ENCODE measurements at places on chromosomes 11 and 22.

GRCh38 chr11:11988099-11988651, 20.3 kb downstream of the DKK3 start:
- DNase-seq = no peak

DNA sequence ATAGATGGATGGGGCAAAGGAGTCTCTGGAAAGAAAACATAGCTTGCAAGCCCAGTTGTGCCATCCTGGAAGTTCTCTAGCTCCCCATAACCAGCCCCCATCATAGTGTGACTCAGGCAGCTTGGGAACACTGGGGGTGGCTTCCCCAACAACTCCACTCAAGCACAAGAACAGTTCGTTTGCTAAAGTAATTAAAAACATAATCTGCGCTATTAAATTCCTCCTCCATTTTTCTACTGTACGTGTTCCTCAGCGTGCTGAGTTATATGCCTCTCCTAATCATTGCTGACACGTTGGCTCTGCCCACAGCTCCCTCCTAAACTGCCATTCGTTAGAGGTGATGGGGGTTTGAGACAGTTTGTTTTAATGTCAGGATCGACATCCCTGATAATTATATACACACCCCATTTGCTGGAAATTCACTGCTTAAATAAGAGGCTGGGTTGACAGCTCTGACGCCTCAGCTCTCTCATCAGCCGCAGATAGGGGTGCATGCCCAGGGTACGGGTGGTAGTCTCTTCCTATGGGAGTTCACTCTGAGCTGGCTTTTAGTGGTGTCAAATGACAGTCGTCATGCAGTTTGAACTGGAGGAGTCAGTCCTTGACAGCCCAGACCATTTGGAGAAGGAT, 59.5 kb upstream of the SEZ6L start:
- no peak for DNase-seq

DNA sequence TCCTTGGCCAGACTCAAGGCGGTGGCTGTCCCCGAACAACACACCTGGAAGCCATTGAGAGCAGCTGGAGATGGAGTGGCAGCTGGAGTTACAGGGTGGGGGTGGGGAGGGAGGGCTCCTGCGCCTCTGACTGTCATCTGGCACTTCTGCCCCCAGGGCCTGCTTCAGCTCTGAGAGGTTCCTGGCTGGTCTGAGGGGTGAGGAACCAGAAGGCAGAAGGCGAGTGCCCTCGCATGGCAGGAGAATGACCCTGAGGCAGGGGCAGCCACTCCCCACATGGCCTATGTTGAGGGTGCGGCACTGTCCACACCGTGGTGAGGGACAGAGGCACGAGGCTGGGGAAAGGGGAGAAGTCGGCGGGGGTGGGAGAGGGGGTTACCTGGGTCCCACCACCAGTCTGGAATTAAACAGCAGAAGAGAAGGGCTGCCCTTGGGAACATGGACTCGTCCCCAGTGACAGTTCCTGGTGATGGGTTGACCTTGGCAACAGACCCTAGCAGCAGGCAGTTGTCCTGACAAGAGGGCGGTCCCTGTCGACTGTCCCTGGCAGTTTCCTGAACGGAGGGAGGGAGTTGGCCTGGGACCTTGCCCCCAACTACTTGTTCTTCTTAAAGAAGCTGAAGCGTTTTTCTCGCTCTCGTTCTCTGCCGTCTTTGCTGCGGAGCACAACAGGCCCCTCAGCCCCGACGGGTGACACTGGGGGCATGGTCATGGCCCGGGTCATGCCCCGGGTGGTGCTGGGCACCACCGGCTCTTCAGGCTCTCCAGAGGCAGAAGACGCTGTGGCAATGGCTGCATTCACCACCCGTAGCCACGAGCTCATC, 7.8 kb upstream of the RBM4B start:
- DNase-seq = no peak

- DNase-seq = no peak
Observed at GRCh38 chr11:72010529-72011233, 12.0 kb downstream of the IL18BP start.

DNA sequence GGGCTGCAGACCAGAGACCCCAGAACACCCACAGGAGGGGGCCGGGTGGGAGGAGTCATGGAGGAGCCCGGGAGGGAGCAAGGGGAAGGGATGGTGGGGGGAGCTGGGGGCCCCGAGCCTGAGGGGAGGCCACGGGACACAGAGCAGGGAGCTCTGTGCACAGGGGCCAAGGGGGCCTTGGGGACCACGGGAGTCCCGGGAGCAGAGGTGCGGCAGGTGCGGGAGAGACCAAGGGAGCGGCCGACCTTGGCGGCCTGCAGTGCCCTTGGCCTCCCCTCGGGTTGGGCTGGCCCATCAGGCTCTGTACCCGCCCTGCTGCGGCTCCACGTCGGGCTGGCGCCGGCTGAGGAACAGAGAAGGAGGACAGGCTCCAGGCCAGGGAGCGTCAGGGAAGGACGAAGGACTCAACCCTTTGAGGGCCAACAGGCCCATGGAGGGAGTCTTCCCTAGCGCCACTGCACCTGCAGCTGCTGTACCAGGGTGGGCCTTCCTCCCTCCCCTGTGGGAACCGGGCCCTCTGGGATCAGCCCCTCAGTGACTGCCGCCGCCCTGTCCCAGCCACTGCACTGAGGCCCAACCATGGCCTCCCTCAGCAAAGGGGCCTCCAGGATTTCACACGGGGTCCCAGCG, 17.8 kb upstream of the BRSK2 start:
- no peak for DNase-seq

- DNase-seq = no peak
Observed at GRCh38 chr22:39898997-39899396, 1.9 kb upstream of the GRAP2 start.

GRCh38 chr11:134626032-134626431, 214.0 kb upstream of the B3GAT1 start:
- no peak for DNase-seq

GRCh38 chr22:37497062-37497599, 10.9 kb upstream of the MFNG start:
- DNase-seq = no peak

Measured in stimulated activated CD8-positive, alpha-beta memory T cell treated with anti-CD3 and anti-CD28 coated beads, Interleukin-4, amount 100 ng/mL, for 4 hours (primary cell).